ENCODE measurements at places on chromosomes 12 and 14.

- DNase-seq = no peak
Observed at GRCh38 chr12:51915951-51916350, 8.6 kb downstream of the ACVRL1 start.

DNA sequence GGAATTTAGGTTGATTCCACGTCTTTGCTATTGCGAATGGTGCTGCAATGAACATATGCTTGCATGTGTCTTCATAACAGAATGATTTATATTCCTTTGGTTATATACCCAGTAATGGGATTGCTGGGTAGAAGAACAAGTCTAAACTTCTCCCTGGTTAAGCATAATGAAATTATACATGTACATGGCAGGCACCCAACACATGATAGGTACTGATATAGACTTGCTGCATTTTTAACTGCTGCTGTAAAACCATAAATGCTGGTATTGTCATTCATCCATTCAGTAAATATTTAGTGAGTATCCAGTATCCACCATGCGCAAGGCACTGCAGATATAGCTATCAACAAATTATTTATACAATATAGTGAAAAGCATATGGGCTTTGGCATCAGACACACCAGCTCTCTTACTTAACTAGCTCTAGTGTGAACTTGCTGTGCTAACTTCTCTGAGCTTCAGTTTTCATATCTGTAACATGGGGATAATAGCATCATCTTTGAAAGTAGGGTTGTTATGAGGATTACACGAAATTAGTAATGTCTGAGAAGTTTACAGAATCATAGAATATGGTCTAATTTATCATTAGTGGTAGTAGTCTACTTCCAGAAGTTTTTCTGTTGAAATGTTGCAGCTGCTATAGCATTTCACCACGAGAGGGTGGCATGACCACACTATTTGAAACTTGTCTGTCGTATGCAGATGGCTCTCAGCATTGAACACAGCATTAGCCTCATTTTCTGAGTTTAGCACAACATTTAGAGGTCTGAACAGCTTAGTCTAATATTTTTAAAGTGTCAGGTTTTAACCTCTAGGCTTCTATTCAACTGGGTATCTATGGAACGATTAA, 32.0 kb upstream of the SEL1L start:
- peak; percentile 60 for DNase-seq

DNA sequence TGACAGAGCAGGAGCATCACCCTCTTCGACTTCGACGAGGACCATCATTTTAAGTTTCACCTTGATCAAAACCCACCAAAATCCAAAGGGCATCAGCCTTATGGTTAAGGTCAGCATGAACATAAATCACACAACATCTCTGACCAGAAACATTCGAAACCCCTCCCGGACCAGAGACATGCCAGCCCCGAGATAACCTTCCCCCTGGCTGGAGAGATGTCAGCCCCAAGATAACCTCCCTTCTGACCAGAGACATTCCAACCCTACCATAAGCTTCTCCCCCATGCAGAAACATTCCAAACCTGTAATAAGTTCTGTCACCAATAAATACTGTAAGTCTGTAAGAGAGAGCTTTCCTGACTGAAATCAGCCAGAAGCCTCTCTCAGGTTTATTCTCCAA, 6.3 kb downstream of the PCNX4 start:
- DNase-seq = no peak

DNA sequence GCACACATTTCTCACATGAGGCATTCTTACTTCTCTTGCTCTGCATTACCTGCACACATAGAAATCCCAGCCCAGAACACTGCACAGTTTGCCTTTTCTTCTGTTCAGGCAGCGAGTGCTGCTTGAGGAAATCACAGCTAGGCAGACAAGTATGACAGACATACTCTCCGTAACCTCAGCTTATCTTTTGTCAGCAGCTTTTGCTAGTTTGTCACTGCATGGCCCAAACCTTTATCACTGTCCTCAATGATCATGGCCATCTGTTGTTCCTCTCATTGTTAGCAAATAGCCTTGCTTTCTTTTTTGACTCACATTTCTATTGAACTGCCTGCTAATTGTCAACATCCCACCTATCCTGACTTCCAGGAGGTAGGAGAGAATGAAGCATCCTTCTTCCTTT, 5.3 kb downstream of the ZNF10 start:
- DNase-seq = no peak

GRCh38 chr14:68522510-68523325, 270.1 kb downstream of the ZFP36L1 start:
- peak; percentile 70 for DNase-seq

DNA sequence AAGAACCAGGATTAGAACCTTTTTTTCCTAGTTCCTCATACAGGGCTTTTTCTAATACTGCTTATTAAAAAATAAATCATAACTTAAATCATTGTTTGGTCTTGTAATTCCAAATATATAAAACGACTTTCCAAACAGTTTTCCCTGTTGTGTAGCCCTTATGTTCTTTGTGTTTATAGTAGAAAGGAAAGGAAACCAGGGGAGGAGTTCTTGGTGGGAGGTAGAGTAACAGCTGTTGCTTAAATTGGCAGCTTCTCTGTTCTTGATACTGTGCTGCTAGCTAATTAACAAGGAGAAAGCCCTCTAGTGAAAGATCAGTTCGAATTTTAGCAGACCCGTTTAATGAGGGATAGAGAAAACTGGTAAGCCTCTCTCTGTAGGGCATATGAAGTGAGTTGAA, 15.0 kb downstream of the SRP54 start:
- DNase-seq = no peak

DNA sequence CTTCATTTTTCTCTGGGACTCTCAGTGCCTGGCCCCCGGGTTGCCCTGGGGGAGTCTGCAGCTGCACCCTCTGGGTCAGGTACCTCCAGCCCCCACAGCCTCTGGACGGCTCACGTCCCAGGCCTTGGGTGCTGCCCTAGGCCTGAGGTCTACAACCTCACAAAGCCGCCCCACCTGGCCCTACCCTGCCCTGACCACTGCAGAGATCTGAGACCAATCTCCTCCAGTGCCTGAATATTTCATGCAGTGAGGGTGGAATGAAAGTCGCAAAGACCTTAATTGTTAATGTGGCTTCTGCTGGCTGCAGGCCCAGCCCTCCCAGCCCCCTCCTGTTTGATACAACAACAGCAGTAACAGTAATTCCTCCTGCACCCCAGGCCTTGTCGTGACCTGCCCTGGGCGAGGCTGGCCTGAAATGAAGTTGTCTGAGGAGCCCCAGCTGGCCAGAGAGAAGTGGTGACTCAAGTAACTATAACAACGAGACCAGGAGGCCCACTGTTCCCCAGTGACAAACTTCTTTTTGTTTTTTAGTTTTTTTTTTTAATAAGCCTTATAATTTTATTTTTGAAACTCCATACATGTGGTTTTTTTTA, 8.8 kb upstream of the CCDC85C start:
- peak; percentile 86 for DNase-seq

DNA sequence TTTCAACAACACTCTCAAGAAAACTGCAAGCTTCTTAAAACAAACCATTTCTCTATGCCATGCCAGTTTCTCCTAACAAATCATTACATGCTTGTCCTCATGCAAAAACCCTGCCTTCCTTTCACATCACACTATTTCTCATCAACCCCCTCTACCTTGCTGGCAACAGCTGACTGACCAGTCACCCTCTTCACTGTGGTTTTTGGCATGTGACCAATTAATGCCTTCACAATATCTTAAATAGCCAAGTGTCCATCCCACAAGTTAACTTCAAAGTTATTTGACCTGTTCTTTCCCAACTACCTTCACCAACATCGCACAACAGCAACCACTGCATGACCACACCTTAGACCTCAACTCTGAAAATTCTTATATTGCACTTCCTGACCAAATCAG, 159.6 kb downstream of the CEP128 start:
- DNase-seq = no peak

All from kidney (tissue), 22 donors.